ENCODE measurements at places on chromosomes 12 and 14.

GRCh38 chr14:53041067-53041466 lies 90.2 kb upstream of the FERMT2 start:
- DNase-seq = no peak

DNA sequence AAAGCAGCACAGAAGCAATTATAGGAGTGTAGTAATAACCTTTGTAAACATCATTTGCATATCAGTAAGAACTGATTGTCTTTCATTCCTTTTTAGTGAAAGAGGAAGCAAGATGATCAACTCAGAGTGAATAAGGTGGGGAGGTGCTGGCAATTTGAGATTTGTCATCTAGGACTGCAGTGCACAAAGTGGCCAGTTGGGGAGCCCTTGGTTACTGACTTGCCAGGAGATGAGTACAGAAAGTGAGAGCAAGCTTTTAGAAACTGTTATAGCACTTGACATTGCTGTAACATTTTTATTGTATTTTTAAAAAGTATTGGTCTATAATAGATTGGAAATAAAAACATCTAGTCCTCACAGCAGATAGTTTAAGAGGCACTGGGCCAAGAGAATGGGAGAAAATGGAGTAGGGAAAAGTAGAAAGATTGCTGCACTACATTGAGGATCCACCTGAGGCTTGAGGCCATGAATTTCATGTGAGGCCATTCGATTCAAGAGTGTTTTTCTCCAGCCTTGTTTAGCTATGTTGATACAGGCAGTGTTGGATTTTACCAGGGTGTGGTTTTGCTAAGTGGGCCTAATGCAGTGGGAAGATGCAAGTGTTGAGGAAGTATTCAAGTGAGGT lies 98.2 kb downstream of the SNAPC1 start:
- DNase-seq = no peak

GRCh38 chr12:121454921-121455320 lies 55.0 kb downstream of the RNF34 start:
- DNase-seq = no peak

DNA sequence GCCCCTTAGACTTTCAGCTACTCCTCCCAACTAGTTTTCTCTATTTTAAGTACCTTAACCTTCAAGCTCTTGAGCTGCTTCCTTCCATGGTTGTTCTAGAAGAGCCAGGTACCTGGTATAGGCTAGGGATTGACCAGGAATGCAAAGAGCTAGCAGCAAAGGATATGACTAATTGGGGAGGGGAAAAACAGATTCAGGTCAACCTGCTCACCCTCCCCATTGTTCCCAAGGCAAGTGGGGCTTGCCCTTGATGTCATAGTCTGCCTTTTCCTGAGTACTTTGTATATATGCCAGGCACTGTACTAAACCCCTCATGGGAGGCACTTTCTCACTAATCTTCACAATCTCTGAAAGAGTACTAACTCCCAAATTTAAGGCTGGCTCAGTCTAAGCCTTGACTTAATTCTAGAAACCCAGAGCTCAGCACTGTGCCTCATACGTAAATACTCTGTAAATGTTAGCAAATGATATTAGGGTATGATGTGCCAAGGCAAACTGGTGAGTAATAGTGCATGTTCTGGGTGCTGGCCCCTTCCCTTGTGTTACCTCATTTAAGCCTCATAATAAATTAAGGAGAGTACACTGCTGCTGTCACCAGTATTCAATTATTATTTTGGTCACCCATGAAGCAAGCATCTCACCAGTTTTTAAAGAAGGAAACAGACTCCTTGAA lies 42.2 kb downstream of the SUDS3 start:
- no peak for DNase-seq

DNA sequence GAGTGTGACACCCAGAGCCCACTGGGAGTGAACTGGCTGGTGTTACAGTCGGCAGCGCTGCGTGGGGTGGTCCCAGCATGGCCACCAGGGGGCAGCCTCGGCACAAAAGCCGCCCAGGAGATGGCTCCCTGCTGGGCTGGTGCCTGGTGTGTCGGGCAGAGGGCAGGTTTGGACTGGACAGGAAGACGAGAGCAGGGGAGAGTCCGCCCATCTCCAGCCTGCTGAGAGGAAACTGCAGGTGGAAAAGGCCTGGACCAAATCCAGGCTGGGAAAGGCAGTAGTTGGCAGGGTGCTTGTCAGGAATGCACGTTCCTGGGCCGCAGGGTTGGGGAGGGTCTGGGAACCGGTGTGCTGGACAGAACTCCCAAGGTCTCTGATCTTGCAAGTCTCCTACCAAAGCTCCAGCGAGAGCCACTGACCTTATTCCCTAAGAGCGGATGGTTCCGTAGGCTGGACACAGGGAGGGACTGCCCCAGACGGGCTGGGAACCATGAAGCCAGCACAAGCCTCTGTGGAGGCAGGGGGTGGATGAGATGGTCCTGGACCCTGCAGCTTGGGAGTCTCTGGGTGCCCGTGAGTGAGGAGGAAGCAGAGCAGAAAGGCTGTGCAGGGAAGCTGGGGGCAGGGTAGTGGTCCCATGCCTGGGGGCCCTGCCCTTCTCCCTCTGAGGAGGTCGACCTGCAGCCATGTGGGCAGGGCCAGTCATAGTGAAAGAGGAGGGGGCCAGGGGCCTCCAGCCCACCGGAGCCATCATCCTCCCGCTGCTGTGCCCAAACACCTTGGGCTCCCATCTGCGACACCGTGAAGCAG lies 1.8 kb downstream of the AHNAK2 start:
- DNase-seq = peak; percentile 88

All from sciatic nerve (tissue), 2 donors.